Activated T-helper 1 cell treated with anti-CD3 and anti-CD28 coated beads, Interleukin-2, amount 50 U/mL, for 16 hours (primary cell): ENCODE measurements at places on chromosomes 16 and 17.

DNA sequence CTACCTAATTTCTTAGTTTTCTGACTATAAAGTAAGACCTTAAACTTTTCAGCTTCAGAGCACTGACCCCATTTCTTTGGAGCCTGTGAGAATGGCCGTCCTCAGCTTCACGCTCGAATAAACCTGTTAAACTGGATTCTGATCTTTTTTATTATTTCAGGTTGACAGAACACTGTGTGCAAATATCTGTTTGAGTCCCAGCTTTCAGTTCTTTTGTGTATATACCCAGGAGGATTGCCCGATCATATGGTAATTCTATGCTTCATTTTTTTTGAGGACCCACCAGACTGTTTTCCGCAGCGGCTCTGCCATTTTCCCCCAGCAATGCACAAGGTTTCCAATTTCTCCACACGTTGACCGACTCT, 19.8 kb upstream of the KCNH6 start:
- no peak for DNase-seq

- DNase-seq, result no peak
Measured at GRCh38 chr16:1542166-1542500, 8.7 kb downstream of the TMEM204 start.

DNA sequence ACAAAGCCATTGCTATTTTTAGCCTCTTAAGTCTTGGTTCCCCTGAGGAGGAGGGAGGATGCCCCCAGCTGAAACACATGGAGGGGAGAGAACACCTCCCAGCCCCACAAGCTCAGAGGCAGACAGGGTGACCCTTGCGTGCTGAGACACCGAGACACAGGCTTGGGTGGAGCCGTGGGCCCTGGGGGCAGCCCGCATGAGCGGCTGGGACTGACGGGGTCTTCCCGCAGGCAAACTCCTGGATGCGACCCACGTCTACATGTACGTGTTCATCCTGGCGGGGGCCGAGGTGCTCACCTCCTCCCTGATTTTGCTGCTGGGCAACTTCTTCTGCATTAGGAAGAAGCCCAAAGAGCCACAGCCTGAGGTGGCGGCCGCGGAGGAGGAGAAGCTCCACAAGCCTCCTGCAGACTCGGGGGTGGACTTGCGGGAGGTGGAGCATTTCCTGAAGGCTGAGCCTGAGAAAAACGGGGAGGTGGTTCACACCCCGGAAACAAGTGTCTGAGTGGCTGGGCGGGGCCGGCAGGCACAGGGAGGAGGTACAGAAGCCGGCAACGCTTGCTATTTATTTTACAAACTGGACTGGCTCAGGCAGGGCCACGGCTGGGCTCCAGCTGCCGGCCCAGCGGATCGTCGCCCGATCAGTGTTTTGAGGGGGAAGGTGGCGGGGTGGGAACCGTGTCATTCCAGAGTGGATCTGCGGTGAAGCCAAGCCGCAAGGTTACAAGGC, 9.8 kb downstream of the SLC16A3 start:
- DNase-seq, result peak; percentile 52

GRCh38 chr17:44113868-44114840, 9.3 kb downstream of the HDAC5 start:
- no peak for DNase-seq

- no peak for DNase-seq
Measured at GRCh38 chr16:65600046-65600445, 478.2 kb upstream of the CDH11 start.

DNA sequence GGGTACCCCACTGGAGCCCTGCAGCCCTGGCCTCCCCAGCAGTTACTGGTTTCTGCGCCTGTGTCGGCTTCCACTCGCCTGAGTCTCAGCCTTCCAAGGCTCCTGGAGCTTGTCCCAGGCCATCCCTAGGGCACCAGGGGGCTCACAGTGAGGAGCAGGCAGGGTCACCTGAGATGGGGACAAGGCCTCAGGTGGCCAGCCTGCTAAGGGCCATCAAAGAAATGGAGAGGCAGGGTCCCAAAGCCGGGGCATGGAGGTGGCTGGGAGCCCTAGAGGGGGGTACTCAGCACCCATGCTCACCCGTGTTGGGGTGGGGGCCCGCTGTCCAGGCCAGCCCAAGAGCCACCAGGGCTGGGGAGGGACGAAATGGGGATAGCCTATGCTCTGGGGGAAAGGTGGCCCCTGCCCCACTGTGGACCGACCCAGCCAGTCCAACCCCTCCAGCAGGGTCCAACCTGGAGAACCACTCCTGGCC, 1.3 kb downstream of the FASN start:
- DNase-seq, result no peak

GRCh38 chr17:7444682-7445618, at the start of gene CHRNB1:
Gene CHRNB1 (plus strand): TSS chr17:7445061. CDS start chr17:7445128, 67 bp downstream.
- no peak for DNase-seq

- DNase-seq, result no peak
Measured at GRCh38 chr16:88993166-88993761, 16.3 kb upstream of the CBFA2T3 start.

DNA sequence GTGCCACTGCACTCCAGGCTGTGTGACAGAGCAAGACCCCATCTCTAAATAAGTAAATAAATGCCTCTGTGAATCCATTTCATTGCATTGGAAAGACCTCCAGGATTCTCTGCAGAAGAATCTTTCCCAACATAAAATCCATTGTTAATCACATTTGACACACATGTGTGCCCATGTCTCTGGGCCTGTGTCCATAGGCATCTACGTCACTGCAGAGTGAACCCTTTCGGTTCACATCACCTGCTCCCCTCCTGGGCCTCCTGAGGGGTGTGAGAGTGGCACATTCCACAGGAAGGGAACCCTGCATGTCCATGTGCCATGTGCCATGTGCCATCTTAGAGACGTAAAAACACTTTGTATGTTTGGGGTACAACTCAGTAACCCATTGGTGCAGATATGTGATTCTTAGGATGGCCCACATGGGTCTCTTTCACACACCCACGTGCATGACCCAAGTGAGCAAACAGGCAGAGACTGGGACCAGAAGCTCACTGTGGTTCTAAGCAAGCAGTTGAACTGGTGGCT, 427.5 kb downstream of the MAF start:
- no peak for DNase-seq

DNA sequence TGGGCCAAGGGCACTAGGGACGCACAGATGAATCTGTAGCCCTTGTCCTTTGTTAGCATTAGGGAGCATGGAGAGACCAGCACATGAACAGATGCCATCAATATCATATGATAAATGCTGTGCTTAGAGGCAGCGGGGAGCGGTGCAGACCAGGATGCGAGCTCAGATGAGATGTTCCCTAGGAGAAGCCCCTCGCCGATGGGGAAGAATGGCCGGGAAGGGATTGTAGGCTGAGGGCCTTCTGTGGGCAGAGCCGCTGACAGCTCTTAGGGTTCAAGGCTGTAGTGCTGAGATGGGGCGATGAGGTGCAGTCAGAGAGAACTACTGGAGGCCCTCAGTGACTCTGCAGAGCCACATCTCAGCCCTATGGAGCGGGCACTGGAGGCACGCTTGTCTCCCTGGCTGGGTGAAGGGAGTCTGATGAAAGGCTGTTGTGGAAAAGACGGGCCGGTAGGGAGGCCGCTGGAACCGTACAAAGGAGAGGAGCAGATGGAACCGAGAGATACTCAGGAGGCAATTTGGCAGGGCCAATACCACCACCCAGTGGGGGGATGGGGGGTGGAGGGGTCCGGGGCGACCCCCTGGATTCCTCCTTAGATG, 66.3 kb upstream of the ENDOV start:
- no peak for DNase-seq

- no peak for DNase-seq
Measured at GRCh38 chr16:80433623-80434022, 107.2 kb upstream of the DYNLRB2 start.

- no peak for DNase-seq
Measured at GRCh38 chr17:56933151-56933745, 19.4 kb upstream of the TRIM25 start.

DNA sequence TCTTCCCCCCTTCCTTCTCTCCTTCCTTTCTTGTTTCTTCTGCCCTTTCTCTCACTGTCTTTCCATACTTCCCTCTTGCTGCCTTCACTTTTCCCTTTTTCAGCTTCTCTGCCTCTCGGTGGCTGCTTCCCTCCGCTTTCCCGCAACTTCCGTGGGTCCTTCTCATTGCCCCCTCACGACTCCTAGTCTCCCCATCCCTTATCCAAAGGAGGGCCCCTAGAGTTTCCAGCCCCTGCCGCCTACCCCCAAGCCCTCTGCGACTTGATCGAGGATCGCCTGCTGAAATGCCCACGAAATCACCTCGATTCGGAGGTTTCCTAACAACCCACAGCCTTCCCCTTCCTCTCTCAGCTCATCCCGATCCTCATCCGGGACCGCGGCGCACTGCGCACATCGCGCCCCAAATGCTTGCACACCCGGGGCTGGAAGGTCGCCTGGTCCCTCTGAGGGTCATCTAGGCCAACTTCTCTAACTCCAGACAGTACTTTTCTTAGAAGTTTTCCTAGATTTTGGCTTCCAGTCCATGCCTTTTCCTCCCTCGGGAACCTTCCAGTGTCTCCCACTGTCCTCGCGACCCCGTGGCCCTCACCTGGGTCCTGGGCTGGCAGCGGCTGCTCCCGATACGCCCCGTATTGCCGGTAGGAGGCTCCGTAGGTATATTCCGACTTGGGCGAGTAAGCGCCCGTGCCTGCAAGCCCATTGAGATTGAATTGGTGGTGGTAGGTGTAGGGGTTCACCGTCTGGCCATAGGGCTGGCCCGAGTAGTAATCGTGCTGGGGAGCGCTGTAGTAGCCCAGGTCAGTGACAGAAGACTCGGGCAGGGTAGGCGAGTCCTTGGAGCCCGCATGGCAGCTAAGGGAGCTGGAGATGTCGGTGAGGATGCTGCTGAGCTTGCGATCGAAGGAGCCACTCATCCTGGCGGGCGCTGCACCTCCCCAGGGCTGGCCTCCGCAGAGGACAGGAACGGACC, 654 bp downstream of the DLX3 start:
- DNase-seq, result no peak

GRCh38 chr16:85027958-85028684, 526 bp downstream of the KIAA0513 start:
- no peak for DNase-seq

GRCh38 chr17:7707446-7707845, 2.4 kb downstream of the EFNB3 start:
- no peak for DNase-seq

DNA sequence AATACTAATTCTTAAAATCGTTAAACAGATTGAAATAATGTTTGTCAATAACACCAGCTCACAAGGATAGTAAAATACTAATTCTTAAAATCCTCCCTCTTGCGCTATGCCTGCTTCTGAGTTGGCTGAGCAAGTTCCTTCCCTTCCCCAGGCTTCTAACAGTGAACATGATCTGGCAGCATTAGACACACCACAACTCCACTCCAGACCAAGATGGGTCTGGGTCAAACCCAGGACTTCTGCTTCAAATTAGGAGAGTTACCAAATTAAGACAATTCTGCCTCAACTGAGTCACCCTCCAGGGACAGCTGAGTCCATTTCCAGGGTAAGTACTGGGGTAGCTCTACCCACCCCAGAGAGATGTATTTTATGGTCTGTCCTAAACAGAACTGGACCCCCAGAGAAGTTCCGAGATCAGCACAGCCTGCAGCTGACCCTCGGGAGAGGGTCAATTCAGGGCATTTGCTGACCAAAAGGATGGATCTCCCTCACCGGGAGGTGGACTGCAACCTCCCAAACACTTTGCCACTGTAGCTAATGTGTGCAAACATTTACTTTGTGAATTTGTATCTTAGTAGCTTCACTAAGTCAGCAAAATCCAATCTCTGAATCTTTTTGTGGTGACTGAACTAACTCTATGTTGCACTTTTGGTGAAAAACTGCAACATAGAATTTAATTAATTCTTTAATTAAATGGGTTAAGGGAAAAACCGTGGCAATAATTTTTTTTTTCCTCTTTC, 48.8 kb downstream of the ADCY9 start:
- DNase-seq, result no peak

DNA sequence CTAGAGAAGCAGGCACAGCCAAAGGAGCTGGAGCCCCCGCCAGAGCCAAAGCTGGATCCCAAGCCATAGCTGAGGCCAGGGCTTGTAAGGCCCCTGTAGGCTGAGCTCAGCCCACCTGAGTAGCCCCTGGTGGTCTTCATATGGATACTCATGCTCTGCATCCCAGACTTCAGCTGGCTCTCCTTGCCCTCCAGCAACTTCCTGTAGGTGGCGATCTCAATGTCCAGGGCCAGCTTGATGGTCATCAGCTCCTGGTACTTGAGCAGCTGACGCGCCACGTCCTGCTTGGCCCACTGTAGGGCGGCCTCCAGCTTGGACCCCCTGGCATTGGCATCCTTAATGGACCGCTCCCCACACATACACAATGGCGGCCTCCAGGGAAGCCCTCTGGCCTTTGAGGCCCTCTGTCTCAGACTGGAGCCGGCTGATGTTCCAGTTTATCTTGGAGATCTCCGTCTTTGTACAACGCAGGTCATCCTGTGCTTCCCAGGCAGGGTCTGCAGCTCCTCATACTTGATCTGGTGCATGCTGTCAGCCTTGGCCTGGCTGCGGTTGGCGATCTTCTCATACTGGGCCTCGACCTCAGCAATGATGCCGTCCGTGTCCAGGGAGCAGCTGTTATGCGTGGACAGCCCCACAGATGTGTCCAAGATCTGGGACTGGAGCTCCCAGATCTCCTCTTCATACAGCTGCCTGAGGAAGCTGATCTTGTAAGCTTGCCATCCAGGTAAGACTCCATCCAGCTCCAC, 28.9 kb downstream of the IKZF3 start:
- no peak for DNase-seq

DNA sequence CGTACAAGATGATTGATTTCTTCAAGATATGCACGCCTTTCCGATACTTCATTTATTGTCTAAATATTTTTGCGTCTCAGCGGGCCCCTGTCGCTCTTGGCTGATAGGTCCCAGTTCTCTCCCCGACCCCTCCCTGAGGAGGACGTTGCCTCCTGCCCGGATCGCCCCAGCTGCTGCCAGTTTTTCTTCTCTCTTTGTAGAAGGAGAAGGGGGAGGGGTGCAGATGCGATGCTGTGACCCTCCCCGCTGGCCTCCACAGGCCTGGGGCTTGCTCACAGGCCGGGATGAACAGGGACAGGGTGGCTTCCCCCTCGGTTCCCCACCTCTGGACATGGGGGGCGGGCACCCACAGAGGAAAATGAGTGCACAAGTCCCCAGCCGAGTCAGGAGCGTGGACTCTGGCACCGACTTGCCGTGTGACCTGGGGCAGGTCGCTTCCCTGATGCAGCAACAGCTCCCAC, 53.6 kb upstream of the ZC3H18 start:
- DNase-seq, result no peak

GRCh38 chr16:88810912-88811768, 588 bp downstream of the APRT start:
- DNase-seq, result peak; percentile 53

GRCh38 chr17:65155622-65156021, 18.5 kb downstream of the RGS9 start:
- DNase-seq, result no peak

- DNase-seq, result no peak
Measured at GRCh38 chr16:16867973-16868372, 489.0 kb downstream of the NPIPA7 start.

GRCh38 chr17:82366749-82367148, 4.8 kb upstream of the UTS2R start:
- no peak for DNase-seq

GRCh38 chr16:13315642-13316427, 414.4 kb downstream of the SHISA9 start:
- no peak for DNase-seq

- no peak for DNase-seq
Measured at GRCh38 chr16:75287708-75288107, 36.3 kb upstream of the BCAR1 start.
